ENCODE measurements at places on chromosomes 1 and 21. TPM values are rescaled to one million over a fixed set of nuclear protein-coding genes. Genes with fewer than 3 reads are reported as not detected.

DNA sequence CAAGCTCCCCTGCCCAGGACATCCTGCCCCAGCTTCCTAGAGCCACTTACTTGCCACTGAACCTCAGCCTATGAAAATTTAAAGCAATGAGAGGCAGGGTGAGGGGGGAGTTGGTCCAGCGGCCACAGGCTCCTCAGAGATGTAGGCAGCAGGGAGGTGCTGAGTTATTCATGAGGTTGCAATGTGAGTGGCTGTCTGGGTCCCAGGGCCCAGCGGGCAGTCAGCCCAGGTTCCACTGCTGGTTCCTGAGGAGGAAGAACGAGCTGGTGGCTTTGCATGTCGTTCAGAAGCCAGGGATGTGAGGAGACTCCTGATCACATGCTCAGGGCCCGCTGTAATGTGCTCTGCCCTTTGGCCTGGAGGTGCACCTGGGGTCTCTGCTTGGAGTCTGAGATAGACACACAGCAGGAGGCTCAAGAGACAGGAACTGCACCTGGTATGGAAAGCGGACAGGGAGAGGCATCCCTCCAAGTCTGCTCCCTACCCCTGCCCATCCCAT, at the start of gene KNCN:
TSS of gene KNCN (minus strand) at position 51 of the 499 bp plus-strand sequence. CDS start 432 bp downstream, outside the sequence.
- DNase-seq, result no peak

GRCh38 chr21:28547766-28548165, 444.9 kb downstream of the LTN1 start:
- DNase-seq, result no peak

Gene NBPF3
- polyA plus RNA-seq, result 7.0 TPM

DNA sequence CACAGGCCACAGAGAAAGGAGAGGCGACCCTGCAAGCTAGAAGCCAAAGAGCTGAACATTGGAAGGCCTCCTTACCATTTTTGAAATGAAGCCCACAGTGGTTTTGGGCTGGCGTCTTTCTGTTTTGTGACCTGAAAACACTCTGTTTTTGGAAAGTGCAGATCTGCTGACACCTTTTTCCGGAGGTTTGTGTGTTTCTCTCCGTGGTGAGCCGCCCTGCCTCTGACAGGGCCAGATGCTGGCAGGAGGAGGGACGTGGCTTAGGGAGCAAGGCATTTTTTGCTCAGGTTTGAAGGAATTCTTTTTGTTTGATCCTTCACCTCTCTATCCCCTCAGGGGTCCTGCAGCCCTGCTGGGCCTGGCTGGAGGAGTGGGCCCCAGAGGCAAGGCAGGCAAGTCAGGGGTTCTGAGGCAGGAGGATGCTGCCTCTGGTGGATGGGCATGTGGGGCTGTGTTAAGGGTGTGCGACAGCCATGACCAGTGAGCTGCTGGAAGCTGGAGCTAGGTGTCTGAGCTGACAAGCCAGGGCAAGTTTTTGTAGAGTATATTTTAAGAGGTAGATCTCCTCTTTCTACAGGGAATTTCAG, 133.8 kb downstream of the CAMTA1 start:
- DNase-seq, result no peak

Gene KPRP
- polyA plus RNA-seq, result not detected

DNA sequence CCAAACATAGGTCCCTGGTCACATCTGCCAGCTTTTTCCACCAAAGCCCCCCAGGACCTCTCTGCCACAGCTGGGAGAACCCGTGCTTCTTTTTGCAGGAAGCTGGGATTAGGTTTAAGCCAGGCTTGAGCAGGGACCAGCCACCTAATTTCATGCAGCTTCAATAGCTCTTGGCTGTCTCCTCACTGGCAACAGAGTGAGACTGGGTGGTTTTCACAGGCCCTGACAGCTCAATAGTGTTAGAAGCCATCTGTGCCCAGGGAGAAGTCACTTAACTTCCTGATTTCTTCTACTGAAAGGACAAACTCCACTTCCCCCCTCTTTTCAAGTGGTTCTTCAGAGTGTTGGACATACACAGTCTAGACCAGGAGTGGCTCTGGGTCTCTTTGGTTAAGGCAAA, 20.4 kb upstream of the SRSF4 start:
- DNase-seq, result no peak

GRCh38 chr1:51168936-51169335, 66.9 kb downstream of the C1orf185 start:
- DNase-seq, result no peak

GRCh38 chr1:209659909-209660308, 7.7 kb upstream of the LAMB3 start:
- DNase-seq, result no peak

GRCh38 chr1:77899647-77900320, 11.4 kb downstream of the NEXN start:
- no peak for DNase-seq

DNA sequence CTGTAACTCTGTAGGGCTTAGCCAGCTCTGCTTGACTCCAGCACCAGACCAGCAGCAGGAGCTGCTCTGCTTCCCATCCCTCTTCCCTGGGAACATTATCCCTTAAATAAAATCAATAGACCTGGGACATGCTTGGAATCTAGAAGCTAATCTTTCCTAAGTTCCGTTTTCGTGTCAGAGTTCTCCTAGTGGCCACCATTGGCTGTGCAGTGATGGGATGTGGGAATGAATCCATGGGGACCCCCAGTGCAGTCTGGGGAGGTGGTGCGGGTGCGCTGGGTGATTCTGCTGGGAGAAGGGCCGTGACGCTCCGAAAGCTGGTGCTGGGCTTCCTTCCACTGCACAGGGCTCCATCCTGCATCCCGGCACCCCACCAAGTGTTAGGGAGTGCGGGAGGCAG, 202.7 kb downstream of the CAMTA1 start:
- no peak for DNase-seq

DNA sequence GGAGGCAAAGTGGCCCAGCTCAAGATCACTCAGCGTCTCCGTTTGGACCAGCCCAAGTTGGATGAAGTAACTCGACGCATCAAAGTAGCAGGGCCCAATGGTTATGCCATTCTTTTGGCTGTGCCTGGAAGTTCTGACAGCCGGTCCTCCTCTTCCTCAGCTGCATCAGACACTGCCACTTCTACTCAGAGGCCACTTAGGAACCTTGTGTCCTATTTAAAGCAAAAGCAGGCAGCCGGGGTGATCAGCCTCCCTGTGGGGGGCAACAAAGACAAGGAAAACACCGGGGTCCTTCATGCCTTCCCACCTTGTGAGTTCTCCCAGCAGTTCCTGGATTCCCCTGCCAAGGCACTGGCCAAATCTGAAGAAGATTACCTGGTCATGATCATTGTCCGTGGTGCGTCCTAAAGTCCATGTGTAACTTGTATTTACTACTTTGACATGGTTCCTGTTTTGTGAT, 2.7 kb downstream of the RBM15 start:
- no peak for DNase-seq

- no peak for DNase-seq
Observed at GRCh38 chr21:41011098-41011731, 156.7 kb upstream of the BACE2 start.

- no peak for DNase-seq
Observed at GRCh38 chr1:32890516-32891240, 4.4 kb downstream of the HPCA start.
